ENCODE measurements at places on chromosomes 1 and 21.
A peak's percentile ranks its signal among the peaks of the same experiment; 100 is the strongest.

DNA sequence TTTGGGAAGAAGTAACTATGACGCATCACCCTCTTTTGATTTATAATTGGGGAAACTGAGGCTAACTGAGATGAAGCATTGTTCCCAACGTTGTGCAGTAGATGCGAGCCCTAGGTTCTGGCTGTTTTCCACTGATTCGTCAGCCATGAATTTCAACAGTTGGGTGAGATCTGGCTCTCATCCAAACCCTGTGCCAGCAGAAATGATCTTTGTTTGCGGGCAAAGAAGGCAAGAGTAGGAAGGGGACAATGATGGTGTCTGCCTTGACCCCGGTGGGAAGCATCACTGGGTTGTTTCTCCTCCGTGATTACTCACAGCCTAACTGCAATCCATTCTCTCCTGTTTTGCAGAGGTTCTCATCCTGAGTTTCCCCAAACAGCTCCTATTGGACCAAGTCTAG lies 142.3 kb downstream of the MIS18A start:
- DNase-seq: no peak

GRCh38 chr1:240999826-241000225 lies 357.2 kb downstream of the RGS7 start:
- DNase-seq: no peak

GRCh38 chr1:197453376-197454058 lies 185.5 kb downstream of the CRB1 start:
- DNase-seq: no peak

DNA sequence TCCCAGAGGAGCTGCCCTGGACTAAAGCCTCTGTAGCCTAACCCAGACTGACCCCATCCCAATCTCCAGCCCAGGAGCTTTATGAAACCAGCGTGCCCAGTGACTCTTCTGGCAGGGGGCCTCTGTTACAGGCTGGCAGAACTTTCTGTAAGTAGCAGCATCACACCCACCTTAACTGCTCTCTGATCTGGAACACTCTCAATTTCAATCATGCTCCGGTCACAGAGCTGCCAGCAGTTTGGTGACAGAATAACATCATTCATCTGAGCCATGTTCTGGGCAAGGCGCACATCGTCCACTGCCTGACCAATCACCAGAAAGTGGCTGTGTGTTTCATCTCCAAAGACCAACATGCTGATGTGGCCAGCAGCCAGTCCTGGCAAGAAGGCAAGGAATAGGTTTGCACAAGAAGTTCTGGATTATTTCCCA lies 14.7 kb downstream of the ADCY10 start:
- no peak for DNase-seq

- no peak for DNase-seq
Observed at GRCh38 chr1:245687152-245687635, 532.4 kb downstream of the KIF26B start.

- DNase-seq: peak; percentile 36
Observed at GRCh38 chr1:165633614-165634013, 2.6 kb downstream of the MGST3 start.

DNA sequence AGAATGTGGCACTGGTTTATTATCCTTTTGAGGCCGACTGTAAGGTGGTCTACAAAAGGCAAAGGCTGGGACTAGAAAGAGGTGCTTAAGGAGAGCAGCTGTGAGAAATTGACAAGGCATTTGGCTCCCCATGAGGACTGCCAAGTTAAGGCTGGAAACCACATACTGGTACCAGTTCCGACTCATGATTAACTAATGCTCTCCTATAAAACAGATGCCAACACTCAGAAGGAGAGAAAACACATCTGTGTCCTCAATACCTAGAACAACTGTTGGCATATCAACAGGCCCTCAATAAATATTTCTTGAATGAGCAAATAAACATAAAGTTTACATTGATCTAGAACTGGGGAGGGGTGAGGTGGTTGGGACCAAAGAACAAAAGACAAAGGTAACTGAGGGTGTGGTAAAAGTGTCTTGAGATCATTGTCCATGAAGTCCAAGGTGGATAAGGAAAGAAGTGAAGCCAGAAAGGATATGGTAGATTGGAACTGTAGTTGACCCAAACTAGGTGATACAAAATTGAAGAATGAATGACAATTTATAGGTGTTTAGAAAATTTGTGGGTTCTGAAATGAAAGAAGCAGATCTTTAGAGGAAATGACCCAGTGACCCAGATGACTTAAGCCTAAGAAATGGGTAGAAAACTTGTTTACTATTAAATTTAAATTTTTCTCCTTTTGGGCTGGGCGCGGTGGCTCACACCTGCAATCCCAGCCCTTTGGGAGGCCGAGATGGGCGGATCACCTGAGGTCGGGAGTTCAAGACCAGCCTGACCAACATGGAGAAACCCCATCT lies 16.9 kb upstream of the MCL1 start:
- DNase-seq: peak; percentile 56

- DNase-seq: no peak
Observed at GRCh38 chr1:158652721-158653334, 33.7 kb downstream of the SPTA1 start.

DNA sequence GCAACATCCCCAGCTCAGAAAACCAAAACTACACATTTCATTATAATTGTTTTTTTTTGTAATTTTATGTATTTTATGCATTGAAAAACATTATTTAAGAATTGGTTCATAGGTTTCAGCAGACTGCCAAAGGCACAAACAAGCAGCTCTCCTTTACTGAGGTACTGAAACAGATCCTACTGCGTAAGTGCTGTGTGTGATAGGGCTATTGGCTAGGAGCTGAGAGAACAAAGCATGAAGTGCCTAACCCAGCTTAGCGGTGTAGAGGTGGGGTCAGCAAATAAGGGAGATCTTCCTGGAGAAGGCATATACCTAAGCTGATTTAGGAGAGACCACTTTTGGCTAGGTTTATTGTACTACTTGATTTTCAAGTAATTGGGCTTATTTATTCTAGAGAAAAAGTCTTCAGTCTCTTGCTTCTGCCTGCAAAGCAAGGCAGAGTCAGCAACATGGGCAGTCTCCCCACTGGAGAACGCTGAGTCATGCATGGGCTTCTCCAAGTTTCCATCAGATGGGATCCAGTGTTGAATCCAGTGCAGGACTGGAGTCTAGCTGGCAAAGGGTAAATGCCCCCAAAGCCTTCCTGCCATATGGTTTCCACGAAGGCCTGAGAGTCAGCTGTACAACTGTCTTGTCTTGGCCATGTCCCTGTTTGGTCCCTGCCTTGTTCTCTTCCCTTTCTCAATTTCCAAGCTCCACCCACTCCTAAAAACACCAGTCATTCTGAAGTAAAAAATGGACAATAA lies 18.0 kb upstream of the YTHDF2 start:
- peak; percentile 25 for DNase-seq

- DNase-seq: no peak
Observed at GRCh38 chr1:86227026-86227425, 70.5 kb upstream of the COL24A1 start.

GRCh38 chr1:205147191-205147835 lies 25.5 kb upstream of the RBBP5 start:
- DNase-seq: peak; percentile 59

DNA sequence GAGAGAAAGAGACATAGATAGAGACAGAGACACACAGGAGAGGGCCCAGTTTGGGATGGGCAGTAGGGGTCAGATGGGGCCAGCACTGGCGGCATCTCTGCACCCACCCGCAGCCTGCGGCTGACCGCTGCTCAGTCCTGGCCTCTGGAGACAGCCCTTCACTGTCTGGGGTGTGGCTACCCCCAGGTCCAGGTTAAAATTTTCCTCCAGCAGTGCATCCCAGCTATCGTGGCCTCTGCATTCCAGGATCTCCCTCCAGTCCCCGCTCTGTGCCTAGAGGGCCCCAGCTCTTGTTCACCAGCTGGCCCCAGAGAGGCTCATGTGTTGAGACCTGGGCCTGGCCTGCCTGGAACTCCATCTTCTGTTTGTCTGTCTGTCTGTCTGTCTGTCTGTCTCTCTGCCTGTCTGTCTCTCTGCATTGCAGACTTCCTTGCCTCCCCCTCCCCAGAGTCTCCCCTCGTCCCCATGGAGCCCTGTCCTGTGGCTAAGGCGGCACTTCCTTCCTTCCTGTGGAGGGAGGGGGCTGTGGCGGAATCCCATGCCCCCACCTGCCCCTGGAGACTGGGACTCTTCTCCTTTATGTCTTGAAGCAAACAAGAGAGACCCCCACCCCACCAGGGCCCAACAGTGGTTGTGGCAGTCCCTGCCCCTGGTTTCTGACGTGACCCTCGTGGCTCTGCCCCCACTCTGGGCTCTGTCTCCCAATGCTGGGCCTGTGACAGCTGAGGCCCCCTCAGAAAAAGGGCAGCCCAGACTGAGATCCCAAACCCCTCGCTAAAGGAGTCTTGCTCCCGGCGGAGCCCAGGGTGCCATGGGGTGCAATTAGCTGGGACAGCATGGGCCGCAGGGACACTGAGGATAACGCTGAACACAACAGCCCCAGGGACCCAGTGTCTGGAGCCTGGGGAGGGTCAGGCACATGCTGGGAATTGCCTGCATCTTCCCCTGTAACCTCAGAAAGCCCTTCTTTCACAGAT lies 241.8 kb downstream of the NPHP4 start:
- no peak for DNase-seq

- peak; percentile 22 for DNase-seq
Observed at GRCh38 chr21:27569831-27570230, 602.9 kb upstream of the ADAMTS5 start.

- no peak for DNase-seq
Observed at GRCh38 chr1:33610391-33610790, 137.9 kb downstream of the ZSCAN20 start.

- DNase-seq: no peak
Observed at GRCh38 chr1:44819196-44819607, 10.9 kb downstream of the BTBD19 start.

- no peak for DNase-seq
Observed at GRCh38 chr1:905811-906599, 17.7 kb upstream of the SAMD11 start.

GRCh38 chr1:92444351-92444750 lies 42.4 kb downstream of the GFI1 start:
- peak; percentile 30 for DNase-seq

- no peak for DNase-seq
Observed at GRCh38 chr1:19602486-19602885, 41.6 kb upstream of the NBL1 start.

- no peak for DNase-seq
Observed at GRCh38 chr1:59258412-59259032, 38.4 kb upstream of the FGGY start.

DNA sequence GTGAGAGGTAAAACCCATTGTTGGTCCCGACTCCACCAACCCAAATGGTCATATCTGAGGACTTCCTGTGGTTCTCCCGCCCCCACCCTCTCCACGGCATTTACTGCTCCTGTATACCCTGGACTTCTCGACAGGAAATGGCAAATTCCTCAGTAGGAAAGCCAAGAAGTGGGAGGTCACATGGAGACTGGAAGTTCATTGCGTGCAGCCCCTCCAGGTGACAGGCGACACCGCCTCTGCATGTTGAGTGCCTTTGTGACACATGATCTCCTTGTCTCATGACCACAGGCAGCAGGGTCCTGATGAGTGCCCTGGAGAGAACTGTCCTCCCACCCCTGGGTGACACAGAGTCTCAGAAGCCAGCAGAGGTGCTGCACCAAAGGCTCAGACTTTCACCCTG lies 24.2 kb downstream of the ERG start:
- no peak for DNase-seq

DNA sequence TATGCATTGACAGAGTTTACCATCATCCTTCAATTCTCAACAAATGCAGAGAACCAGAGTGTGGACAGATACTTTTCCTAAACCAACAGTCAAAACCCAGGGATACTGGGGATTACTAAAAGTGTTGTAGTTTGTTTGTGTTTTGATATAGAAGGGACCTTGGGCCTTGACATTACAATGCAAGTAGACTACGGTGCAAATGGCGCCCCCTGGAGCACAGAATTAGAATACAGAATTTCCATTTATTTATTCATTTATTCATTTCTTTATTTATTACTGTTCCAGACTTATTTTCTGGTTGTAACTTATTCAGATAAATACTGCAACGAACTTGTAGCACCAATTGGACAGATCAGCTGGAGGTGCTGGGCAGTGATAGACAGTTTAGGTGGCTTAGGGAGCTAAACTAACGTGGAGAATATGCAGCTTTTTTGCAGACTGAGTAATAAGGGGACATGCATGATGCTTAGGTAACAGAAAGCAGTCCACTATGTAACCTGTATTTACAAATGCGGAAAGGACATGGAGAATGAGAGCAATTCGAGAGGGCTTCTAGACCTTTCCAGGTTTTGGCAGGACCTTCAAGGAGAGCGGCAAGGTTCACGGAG lies 42.6 kb downstream of the KIRREL1 start:
- peak; percentile 47 for DNase-seq

- DNase-seq: no peak
Observed at GRCh38 chr1:112312315-112312714, 83.7 kb upstream of the CTTNBP2NL start.

- peak; percentile 42 for DNase-seq
Observed at GRCh38 chr1:22969304-22969709, 3.4 kb downstream of the LACTBL1 start.

- DNase-seq: no peak
Observed at GRCh38 chr1:7509598-7509997, 261.5 kb upstream of the VAMP3 start.

- DNase-seq: no peak
Observed at GRCh38 chr1:65564493-65564892, 144.0 kb downstream of the LEPR start.

DNA sequence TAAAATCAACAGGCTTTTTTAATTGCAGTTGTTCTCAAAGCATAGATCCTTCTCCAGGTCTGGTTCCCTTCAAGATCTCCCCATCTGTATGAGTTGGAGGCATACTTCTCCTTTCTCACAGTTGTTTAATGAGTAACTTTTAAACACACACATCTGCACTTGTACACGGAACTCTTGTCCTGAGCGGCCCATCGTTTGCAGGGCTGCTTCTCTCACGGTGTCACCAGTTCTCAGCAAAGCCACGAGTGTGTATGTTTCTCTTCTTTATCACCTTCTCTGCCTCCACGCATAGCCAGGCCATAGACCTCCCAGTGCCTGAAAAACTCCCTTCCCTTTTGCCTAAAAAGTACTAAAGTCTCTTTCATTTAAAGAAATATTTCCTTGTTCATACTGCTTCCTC lies 68.7 kb upstream of the ROR1 start:
- DNase-seq: no peak

DNA sequence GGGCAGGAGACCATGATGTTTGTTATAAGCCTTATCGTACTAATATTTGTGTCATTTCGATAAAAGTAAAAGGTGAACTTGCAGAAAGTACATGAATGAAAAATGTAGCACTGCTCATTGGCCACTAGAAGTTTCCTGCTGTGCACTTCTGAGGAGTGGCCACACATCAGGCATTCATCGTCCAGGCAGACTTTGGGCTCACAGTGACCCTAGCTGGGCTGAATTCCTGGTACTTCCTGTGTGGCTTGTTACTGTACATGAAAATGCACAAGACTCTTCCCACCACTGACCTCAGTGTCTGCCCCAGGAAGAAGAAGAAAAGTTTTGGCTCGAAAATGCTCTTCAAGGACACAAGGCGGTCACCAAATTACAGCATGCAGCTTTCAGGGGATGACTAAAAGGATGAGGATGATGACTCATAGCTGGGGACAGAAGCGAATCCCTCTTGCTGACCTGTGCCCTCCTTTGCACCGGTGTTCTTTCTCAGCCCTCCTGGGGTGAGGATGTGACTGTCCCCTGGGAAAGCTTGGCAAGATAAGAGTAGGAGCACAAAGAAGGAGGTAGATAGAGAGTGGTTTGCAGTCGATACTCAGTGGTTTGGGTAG lies 252.4 kb upstream of the KAZN start:
- no peak for DNase-seq

GRCh38 chr1:164583196-164583595 lies 24.2 kb downstream of the PBX1 start:
- no peak for DNase-seq

- peak; percentile 89 for DNase-seq
Observed at GRCh38 chr1:33470495-33471012, 1.9 kb upstream of the ZSCAN20 start.

Measured in HCEC 1CT (cell line).